ENCODE measurements at places on chromosomes 4 and X.

GRCh38 chrX:48883729-48884128, 13.8 kb downstream of the TIMM17B start:
- DNase-seq: no peak

DNA sequence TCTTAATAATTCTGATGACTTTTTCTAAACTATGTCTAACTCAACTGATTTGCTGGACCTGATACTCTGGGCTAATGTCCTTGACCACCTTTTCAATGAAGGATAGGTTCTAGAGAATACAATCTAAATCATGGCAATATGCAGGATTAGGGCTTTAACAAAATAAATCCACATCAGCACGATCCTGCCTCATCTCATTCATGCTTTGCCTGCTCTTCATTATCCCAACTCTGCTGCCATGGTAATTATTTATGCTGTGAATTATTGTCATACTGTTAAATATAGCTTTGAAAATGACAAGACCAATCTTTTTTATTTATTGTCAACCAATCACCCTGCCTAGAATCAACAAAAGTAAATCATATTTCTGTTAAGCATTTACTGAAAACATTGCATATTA, 2176.7 kb upstream of the AGA start:
- DNase-seq: no peak

DNA sequence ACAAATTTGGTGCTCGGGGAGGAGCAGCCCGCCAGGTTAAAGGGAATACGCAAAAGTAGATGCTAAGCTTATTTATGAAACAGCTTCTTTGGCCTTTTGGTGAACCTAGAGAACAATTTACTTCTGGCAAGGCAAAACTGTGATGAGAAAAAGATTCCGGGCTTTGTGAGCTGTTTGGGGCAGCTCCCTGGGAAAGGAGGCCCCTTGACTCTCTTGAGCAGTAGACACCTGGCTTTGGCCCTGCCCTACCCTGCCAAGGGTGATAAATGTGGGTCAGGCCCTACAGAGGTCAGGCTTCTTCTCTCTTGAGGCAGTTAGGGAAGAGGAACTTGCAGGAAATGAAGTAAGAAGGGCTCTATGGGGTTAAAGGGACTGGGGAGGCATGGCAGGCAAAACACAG, 509.6 kb downstream of the MID1IP1 start:
- DNase-seq: no peak

- no peak for DNase-seq
Observed at GRCh38 chr4:100574607-100575006, 56.8 kb upstream of the EMCN start.

DNA sequence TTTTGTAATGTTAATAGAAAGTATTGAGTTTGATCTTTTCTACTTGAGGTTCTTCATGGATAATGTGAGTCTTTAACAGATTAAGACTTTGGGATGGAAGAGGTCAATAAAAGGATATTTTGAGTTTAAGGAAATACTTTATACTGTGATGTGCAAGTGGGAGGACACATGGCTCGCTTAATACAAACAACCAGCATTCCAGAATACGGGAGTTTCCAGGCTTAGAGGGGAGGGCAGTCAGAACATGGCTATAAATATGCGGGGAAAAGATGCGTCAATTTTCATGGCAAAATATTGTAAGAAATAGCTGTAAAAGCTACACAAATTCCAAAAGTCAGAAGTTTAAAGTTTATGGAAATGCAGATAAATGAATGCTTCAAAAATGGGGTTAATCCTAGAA, 192.3 kb downstream of the AASDH start:
- DNase-seq: no peak

- DNase-seq: no peak
Observed at GRCh38 chr4:36241771-36242170, 2.5 kb downstream of the ARAP2 start.

GRCh38 chrX:2694914-2695267, 3.8 kb downstream of the CD99 start:
- no peak for DNase-seq

- no peak for DNase-seq
Observed at GRCh38 chrX:42821803-42822443, 44.0 kb upstream of the PPP1R2C start.

DNA sequence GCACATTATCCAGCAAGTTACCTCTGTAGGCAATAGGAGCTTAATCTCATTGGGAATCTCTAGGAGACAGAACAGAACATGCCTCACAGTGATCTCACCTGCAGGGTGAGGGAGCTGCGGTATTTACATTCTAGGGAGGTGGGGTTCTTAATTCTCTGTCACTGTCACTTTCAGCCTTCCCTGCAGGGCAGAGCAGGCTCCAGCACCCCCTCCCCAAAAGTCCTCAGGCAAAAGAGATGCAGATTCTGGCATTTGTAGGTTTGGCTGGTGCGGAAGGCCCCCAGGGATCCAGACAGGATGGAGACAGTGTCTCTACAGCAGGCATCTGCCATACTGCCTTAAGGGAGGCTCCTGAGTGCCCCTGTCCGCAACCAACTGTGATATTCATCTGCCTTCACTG, 166.4 kb upstream of the ATP6AP2 start:
- no peak for DNase-seq

- no peak for DNase-seq
Observed at GRCh38 chr4:112031712-112032328, 113.4 kb upstream of the FAM241A start.
